WTC11 (cell line): ENCODE measurements at places on chromosomes 1 and 21.

DNA sequence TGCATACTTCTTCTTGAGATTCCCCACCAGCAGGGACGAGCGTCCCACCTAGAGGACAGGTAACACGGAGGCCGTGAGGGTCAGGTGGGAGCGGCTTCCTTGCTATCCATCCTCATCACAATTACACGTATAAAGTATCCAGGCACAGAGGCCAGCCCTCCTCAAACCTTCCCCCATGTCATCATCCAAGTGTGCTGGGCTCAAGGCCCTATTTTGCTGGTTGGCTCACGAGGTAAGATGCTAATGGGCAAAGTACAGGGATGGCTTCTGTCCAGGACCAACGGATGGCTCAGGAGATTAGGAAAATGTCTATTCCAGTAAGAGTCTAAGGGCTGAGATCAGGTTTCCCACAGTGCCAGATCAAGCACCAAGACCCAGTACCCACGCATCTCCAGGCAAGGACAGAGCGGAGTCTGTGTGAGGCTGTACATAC lies 11.5 kb upstream of the A3GALT2 start:
- no peak for DNase-seq

DNA sequence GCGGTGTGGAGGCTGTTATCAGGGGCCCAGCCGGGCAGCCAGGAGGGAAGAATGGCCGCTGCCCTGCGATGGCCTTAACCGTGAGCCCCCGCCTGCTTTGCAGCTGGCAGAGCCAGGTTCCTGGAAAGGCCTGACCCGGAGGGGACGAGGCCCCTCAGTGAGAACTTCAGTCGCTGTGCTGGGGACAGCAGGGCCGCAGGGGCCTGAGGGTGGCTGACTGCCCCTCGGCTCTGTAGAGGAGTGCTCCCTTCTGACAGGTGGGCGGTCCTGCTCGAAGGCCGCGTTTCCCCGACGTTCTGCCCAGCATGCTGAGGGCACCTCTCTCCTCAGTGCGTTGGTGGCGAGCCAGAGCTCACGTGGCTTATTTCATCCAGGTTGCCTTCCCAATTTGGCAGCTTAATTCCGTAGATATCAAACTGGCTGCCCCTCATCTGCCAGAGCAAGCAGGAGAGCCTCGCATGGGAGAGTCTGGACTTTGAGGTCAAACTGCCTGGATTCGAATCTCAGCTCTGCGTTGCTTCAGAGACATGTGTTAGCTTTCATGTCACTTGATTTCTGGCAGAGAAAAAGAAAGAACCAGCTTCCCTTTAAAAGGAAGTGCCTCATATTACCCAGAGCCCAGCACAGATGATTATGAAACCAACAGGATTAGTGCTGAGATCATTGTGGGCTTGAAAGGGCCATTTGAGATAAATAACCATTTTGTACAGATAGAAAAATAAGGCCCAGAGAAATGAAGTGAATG lies 239.8 kb downstream of the SDCCAG8 start:
- no peak for DNase-seq

DNA sequence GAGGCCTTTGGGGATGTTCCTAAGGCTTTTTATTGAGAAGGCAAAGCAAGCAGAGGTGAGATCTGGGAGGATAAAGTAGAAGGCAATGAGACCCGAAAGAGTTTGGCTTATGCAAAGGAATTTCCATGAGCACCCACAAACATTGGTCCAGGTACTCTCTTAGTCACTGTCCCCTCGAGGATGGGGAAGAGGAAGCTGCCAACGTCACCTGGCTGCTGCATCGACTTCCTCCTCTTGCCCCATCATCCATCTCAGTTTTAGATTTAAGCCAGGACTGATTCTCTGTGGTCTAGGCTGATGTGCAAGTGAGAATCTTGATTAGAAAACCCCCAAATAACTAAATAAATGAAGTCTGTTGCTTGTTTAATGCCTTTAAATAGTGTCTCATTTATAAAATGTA lies 28.7 kb downstream of the RUNX1 start:
- DNase-seq: no peak

DNA sequence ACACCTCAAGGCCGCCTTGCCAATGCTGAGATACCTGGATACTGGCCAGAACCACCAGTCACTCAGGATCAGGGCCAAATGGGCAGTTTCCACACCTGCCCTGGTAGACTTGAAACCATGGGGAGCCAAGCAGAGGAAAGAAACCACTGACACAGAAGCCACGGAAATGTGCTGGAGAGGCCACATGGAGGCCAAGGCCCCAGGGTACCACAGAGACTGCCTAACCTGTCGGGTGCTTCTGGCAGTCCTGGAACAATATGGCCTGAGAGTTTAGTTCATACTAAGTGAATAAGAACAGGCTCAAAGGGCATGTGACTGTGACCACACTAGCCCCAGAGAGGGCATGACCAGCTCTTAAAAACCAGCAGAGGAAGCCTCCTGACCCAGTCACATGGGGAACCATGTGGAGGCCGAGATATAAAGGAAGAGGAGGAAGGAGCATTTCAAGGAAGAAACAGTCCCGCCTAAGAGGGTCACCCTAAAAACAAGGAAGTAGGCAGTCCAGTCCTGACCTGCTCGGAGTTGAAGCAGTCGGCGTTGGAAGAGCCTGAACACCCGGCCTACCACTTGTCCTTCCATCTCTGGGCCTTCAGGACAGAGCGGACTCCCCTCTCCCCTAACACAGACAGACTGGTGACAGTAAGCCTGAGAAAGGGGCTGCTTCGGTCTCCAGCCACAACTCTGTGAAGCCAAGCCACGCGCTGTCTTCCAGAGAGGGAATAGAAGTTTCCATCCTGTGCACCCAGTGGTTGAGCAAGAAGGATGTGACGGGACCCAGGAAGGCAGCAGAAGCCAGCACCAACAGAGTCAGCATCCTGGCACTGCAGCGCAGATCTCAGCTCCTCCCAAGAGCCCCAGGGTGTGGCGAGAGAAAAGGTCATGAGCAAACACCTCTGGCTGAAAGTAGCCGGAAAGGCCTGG lies at the start of gene DENND2D:
DENND2D (minus strand) TSS at position 766 of the 921 bp plus-strand sequence; CDS start at position 579, 187 bp downstream.
- DNase-seq: no peak

GRCh38 chr1:230455291-230455690 lies 29.2 kb upstream of the PGBD5 start:
- no peak for DNase-seq

- no peak for DNase-seq
These were observed 188.5 kb downstream of the TGFBR3 start for GRCh38 chr1:91697416-91697815.

- no peak for DNase-seq
These were observed 991 bp downstream of the SELENBP1 start for GRCh38 chr1:151371370-151372057.

GRCh38 chr1:191993549-191993948 lies 164.7 kb upstream of the RGS18 start:
- DNase-seq: no peak

DNA sequence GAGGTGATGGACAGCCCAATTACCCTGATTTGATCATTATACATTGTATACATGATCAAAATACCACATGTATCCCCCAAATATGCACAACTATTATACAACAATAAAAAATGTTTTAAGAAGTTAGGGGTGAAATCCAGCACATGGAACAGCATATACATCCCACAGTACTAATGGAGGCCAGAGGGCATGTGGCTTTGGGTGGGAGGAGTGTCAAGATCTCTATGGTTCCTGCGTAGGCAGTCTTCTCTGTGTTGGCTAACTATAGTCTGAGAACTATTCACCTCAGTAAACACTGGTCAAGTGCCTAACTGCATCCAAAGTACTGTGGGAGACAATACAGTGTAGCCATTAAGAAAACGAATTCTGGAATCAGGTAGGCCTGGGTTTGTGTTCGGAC lies 74.1 kb downstream of the GADD45A start:
- DNase-seq: no peak

GRCh38 chr1:171344473-171344820 lies 30.5 kb downstream of the FMO4 start:
- no peak for DNase-seq

DNA sequence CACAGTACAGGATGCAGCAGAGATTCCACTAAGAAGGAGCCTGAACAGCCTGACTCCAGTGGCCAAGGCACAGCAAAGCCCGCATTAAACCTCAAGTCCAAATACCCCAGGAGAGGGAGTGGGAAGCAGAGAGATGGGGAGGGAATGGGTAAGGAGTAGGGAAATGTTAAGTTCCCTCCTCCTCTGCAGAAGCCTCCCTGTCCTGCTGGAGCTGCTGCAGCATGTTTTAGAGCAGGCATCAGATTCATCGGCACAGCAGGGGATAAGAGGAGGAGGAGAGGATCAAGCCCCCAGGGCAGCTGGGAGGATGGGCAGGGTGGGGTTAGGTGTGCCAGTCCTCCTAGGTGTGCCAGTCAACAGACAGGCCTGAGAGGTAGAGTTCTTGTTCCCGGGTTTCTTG lies 709.7 kb downstream of the PTPRU start:
- DNase-seq: no peak

- DNase-seq: peak; percentile 5
These were observed 20.6 kb downstream of the COL6A2 start for GRCh38 chr21:46118316-46119143.

DNA sequence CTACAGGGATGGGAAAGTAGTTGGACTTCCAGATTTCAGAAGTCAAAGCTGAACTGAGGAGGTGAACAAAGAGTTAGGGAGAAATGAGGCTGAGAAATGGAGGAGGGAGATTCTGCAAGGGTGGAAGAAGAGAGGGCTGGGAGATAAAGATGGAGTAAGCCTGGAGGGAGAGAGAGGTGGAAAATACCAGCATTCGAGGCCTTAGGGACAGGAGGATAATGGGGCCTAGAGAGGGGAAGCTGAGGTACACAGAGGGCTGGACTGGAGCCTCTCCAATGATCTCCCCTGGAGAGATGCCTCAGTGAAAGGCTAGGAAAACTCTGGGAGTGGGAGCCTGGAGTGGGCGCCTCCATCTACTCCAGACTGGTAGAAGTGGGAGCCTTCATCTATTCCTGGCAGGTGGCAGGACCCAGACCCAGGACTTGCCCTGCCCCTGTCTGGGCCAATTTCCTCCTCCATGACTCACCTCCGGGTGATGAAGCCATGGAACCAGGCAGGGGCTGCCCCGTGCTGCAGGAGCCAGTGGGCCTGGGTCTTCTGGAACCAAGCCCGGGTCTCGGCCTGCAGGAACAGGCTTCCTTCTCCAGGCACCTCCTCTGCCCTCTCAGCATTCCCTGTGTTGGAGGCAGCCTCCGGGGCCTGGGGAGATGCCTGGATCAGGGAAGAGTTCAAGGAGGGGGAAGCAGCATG lies 1.9 kb downstream of the SH2D2A start:
- DNase-seq: no peak

GRCh38 chr1:66278260-66279021 lies 255.5 kb upstream of the SGIP1 start:
- no peak for DNase-seq

DNA sequence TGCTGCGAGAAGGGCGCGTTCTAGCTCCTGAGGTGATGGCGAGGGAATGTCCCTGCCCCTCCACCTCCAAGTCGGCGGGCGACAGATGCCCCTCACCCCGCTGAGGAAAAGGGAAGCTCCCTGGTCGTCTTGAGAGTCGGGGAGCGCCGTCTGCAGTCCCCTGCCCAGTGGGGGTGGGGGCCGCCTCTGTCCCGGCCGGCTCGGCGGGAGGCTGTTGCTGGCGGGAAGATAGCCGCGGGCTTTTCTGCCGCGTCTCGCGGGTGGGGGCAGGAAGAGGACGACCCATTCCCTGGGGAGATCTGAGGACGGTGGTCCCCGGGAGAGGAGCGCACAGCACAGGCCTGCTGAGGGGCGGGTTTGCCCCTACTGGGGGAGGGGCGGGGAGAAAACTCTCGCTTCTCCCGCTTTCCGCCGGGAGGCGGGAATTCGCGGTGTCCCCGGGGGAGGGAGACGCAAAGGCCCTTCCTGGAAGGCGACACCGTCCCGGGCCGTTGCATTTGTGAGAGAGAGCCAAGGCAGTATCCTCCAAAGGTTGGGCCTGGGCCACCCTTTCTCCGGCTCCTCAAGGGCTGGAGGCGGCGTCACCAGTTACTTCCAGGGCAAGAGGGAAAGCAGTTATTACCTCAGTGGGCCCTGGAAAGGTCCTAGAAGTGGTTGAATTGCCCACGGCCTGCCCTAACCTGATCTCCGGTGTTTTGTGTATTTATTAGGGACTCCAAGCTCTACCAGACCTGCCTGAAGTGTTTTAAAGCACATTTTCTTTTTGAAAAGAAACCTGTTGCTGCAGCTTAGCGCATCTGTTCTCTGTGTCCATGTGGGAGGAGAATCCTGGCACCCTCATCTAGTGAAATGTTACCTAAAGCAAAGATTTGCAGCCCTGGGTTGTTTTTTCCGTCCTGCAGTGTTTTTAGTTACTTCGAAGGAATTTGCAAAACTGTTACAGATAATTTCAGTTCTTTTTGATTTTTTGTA lies 648 bp downstream of the S100PBP start:
- peak; percentile 80 for DNase-seq

GRCh38 chr1:172184506-172185191 lies 235.8 kb upstream of the C1orf105 start:
- DNase-seq: no peak
